ENCODE measurements at places on chromosomes 11 and 22.

DNA sequence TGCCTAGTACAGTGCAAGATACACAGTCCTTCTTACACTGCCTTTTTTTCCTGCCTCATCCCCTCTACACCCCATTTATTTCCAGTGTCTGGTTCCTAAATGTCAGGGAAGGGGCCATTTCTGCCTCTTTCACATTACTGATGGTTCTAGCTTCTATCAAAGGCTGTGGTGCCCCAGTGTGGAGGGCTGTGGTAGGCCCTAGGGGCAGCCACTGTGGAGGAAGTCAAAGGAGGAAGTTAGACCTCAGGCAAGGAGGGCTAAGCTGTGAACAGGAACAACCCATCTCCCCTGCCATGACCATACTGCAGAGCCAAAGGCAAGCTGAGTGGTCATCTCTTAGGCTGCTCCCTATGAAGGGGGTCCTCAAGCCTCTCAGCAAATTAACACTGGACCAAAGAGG is 81.9 kb upstream of the CRTAM start:
- DNase-seq = peak; percentile 58

- no peak for DNase-seq
These were observed 7.3 kb upstream of the TBX1 start for GRCh38 chr22:19753090-19753842.

- no peak for DNase-seq
These were observed 35.6 kb downstream of the GAS2 start for GRCh38 chr11:22702031-22702430.

- DNase-seq = peak; percentile 88
These were observed at the start of gene WBP2NL for GRCh38 chr22:41998361-41999261. Gene WBP2NL (plus strand): TSS chr22:41998788. CDS start chr22:41998819, 31 bp downstream.

DNA sequence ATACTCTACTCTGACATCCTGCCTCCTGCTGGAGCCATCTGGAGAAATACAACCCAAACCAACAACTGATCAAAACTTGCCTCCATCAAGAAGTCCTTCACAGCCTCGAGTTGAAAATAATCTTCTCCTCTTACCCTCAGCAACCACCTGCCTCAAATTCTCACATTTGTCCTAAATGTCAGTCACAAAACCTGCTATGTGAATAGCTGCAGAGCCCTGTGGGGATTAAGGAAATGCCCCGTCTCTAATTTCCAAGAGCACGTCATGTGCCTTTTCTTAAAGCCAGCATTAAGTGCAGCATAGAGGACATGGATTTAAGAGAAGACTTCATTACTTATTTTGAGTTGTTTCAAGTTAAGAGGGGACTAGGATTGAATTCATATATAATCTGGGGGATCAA is 105.9 kb downstream of the TRPC6 start:
- no peak for DNase-seq

- DNase-seq = no peak
These were observed 56.3 kb upstream of the GRK3 start for GRCh38 chr22:25508161-25508560.

GRCh38 chr22:23898006-23898974 is 4.1 kb downstream of the MIF start:
- DNase-seq = no peak

DNA sequence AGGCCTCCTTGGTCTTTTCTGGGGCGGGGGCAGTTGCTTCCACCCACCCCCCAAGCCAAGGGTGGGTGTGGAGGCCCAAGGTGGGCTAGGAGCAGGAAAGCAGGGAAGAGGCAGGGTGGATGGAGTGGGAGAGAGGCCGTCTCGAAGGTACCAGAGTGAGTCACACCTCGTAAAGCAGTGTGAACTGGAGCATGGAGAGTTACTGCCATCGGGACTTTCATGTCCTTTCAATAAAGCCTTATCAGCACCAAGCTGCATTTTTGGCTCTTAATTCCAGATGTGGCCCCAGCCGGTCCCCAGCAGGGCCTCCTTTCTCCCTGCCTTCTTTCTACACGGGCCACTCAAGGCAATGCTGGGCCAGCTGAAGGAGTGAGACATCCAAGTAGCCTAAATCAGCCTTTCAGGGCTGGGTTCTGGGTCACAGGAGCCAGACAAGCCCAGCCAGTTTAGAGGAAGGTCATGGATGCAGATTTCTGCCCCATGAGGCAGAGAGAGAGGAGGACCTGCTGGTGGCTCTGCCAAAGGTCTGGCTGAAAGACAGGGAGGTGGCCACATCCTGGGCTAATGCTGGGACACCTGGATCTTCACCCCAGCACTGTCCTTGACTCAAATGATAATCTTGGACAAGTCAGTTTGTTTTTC is 59.0 kb upstream of the CD82 start:
- DNase-seq = no peak

- no peak for DNase-seq
These were observed 658 bp downstream of the ACY3 start for GRCh38 chr11:67649634-67650510.

- peak; percentile 14 for DNase-seq
These were observed 2.9 kb upstream of the CYP2R1 start for GRCh38 chr11:14894657-14895598.

DNA sequence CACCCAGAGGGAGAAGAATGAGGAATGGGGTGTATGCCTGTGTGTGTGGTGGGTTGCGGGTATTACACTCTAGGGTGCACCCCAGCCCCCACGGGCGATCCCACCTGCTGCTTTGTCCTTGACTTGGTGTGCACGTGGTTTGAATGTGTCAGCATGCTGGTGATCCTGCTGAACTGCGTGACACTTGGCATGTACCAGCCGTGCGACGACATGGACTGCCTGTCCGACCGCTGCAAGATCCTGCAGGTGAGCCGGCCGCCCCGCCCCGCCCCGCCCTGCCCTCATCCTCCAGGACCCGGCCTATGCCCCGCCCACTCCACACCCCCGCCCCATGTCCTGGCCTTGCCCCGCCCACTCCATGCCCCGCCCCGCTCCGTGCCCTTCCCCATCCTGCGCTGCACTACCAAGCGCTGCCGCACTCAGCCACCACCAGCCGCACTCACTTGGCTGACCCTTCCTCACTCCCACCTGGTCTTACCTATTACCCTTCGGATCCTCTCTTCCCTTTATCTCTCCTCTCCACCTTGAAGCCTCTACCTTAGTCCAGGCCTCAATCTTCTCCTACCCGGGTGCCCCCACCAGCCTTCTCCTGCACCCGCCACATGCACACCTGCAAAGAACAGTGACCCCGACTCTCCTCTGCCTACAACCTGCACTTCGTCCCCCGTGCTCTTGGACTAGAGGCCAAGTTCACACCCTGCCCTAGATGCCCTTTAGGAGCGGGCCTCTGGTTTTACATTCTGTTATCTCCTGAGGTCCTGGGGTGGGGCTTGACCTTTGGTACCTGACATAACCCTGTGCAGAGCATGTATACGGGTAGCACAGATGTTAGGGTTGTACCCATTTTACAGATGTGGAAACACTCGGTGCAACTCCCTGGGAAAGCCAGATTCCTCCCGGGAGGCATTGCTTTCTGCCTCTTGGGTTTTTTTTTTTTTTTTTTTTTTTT is 27.7 kb downstream of the CACNA1I start:
- peak; percentile 74 for DNase-seq

DNA sequence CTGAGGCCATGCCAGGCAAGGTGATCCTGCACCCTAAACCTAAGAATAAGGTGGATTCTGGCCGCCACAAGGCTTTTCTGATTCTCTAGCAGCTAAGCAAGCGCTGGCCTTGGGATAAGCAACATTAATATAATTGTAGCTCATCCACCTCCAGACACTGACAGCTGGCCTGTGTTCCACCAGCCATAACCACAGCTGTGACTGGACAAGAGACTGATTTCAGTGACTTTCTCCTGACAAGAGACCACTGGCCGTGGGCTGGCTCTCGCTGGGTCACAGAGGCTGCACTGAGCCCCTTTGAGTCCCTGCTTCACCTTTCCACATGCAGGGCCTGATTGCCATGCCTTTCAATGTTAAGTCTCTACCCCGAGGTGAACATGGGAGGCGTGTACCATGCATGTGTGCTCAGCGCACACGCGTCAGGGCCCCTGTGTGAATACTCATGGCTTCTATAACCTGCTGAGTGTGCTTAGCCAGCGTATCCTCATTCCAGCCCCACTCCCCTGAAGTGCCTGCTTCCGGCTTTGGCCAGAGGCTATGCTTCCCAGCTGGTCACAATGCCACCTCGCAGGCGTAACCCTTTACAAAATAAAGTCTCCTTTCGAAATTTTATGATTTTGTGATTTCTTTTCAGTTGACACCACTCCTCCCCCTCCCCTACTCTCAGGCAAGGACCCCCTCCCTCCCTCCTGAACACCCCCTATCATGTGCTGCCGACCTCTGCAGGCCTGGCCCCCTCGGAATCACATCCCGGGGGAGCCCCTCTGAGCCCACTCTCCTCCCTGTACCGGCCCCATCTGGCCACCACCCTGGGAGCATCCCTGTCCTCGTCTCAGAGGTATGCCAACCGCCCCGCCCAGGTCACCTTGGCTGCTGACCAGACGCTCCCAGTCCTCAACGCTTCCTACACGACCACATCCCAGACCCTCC is 128.1 kb downstream of the CTTN start:
- no peak for DNase-seq

DNA sequence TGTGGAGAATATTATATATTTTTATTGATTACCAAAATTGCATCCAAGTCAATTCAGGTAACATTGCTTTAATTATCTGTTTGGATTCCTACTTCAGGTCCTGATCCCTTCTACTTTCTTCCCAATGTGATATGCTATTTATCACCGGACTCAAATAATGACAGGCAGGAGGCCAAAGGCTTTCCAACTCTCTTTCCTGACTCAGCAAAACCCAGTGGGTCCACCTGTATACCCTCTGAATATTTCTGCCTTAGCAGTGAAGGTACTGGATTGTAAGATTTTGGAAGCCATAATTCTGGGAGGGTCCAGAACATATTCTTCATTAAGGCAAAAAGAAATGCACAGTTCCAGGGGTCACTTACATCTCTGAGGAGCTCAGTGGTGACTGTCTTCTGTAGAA is 260.2 kb upstream of the UBASH3B start:
- DNase-seq = no peak

- no peak for DNase-seq
These were observed 1.0 kb downstream of the CCDC85B start for GRCh38 chr11:65891219-65892136.

DNA sequence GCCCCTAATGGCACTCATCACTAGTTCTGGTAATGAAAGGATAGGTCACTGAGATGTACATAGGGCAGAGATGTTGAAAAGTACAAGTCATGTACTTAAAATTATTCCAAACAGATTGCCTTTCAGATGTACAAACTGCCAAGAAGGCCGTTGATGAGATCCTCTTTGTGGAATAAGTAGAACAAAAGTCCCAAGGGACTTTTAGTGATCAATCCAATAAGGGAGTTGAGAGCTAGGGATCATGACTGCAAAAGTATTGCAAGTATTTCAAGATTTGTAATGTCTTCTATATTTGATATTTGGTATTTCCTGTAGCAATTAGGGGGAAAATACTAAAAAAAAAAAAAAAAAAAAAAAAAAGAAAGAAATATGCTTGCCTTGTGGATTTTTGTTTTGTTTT is 82.2 kb downstream of the ATG16L2 start:
- no peak for DNase-seq

DNA sequence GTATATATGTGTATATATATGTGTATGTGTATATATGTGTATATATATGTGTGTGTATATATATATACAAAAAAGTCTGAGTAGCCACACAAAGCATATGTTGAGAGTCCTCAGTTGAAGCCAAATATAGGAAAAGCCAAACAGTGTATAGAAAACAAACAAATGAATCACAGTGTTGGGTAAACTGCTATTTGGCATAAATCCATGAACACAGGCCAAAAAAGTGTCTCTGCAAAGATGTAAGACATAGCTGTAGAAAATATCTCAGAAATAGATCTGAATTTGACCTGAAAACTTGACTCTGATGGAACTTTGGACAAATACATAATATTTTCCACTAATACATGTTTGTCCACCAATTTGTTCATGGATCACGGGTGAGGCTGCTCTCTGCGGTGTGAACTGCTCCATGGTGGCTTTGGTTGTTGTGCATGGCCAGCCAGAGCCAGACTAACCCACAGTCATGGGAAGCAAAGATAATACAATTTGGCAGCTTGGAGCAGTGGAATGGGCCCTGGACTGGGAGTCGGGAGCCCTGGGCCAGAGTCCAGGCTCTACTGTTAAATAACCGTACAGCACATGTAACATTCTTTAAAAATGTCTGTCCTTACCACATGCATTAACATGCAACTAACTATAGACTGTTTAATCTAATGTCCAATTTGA is 76.9 kb upstream of the EED start:
- DNase-seq = no peak

DNA sequence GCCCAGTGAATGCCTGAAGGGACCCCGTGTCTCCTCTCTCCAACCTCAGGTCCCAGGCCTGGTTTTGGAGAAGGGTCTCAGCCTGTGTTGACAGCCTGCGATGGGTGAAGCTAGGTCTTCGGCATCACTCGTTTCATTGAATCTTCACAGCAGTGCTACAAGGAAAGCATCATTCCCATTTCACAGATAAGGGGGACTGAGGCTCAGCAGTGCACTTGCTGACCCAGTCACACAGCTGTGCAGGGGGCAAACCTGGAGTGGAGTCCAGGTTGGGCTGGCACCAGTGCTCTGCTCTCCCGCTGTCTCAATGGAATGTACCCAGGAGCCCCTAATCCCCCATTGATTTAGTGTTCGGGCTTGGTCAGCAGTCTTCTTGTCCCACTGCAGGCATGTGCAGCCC is 10.9 kb upstream of the YWHAH start:
- no peak for DNase-seq

GRCh38 chr11:32982626-32983025 is 33.1 kb upstream of the DEPDC7 start:
- DNase-seq = no peak

GRCh38 chr11:13964771-13965074 is 2.2 kb downstream of the SPON1 start:
- DNase-seq = no peak

DNA sequence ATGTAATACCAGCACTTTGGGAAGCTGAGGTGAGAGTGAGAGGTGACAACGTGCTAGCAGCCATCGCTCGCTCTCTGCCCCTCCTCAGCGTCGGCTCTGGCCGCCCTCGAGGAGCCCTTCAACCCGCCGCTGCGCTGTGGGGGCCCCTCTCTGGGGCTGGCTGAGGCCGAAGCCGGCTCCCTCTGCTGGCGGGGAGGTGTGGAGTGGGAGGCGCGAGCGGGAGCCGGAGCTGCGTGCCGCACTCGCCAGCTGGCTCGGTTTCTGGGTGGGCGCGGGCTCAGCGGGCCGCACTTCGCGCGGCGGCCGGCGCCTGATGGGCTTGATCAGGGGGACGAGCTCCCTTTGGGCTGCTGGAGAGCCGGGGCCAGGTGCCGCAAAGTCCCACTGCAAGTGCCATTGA is 98.9 kb upstream of the UBASH3B start:
- DNase-seq = no peak

- DNase-seq = no peak
These were observed 73.2 kb downstream of the CCDC81 start for GRCh38 chr11:86447763-86448480.

Data from CD8-positive, alpha-beta T cell (primary cell).